AG20443 (cell line): ENCODE measurements at places on chromosomes 13 and 19.

GRCh38 chr13:44413095-44413494 is 39.5 kb downstream of the SERP2 start:
- DNase-seq = no peak

DNA sequence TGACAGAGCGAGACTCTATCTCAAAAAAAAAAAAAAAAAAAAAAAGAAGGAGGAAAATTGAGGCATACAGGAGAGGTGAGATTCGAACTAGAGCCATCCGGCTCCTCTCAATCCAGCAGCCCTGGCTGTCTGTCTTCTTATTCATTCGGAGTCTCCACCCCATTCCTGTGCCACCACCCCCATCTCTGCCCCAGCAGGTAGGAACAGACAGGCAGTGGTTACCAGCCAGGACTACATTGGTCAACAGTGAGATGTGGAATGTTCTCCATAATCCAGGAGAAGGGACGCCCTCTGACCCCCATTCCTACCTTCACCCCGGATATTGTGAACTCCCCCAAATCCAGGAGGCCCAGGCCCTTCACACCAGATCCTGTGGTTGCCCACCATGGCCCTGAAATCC is 6.6 kb upstream of the S1PR2 start:
- no peak for DNase-seq

- DNase-seq = no peak
These were observed 249.6 kb downstream of the ENOX1 start for GRCh38 chr13:43537124-43537523.

DNA sequence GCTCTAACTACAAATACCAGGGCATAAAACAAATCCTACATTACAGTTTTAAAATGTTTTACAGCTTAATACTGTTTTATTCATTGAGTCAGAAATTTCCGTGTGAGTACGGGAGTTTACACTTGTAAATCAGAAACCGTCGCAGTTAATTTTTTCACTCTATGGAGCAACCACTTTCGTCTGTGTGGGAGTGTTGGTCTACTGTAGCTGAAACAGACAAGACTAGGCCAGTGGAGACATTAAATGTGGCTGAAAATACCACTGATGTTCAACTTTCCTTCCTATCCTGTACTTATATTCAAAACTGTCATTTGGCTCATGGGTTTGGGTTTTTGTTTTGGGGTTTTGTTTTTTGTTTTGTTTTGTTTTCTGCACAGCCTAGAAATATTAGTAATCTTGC is 268.7 kb downstream of the DCT start:
- no peak for DNase-seq

DNA sequence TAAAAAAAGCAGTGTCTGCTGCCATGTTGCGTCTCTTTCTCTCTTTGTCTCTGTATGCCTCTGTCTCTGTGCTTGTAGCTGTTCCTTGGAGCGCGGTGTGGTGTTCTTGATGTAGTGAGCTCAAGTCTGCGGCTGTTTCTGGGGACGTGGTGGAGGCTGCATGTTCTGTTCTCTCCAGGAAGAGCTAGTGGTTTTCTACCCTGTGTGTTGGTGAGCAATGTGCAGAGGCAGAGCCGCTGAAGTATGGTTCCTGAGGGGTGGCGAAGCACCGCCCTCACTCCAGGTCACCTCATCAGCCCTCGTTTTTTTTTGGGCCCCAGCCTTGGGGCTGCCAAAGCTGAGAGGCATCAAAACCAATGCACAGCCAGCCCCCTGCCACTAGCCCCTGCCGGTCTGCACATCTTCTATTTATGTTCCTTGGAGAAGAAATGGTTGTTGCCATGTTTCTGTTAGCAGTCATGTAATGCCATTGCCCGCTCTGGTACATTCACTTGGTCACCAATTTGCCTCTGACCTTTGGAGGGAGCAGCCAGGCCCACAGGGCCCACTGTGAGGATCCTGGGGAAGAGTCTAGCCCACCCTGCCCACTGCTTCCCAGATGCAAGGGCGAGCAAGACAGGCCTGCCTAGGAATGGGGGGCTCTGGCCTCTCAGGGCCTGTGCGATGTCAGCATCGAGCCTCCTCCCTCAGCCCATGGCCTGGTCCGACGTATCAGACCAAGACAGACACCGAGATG is 7.2 kb downstream of the HNRNPL start:
- no peak for DNase-seq

- DNase-seq = no peak
These were observed 95.6 kb upstream of the CSNK1A1L start for GRCh38 chr13:37201081-37201480.

DNA sequence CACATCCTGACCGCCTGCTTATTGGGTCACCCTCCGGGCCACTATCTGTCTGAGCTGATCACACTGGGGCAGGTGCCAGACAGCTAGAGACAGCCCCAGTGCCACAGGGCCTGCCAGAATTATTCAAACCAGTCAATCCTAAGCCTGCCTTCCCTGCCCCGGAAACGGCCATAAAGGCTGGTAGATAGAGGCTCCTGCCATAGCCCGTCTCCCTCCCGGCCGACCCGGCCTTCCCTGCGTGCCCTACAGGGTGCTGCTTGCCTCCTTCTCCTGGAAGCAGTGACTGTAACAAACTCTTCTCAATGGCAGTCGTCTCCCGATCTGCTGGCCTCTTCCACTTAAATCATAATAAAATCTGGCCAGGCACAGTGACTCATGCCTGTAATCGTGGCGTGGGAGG is 158.6 kb upstream of the SOX1 start:
- DNase-seq = no peak

DNA sequence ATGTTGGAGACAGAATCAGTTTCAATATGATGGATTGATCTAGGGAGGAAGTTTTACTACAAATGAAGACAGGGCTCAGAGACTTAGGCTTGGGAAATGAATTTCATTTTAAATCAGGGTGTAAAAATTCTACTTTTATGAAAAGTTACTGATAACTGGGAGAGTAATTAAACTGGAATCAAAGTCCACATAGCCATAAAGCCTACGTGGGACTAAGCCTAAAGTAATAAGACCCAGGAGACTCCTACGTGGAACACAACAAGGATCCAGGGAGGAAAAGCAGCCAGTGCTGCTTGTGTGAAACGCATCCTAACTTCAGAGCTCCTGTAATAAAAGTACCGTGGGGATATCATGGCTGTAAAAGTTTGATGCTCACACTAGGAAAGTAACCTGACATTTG is 152.0 kb upstream of the MYO16 start:
- DNase-seq = no peak
